ENCODE measurements at places on chromosomes 6 and 20. TPM values are rescaled to one million over a fixed set of nuclear protein-coding genes. Genes with fewer than 3 reads are reported as not detected.

GRCh38 chr20:43571771-43572170 is 12.9 kb downstream of the SGK2 start:
- DNase-seq, result no peak

GRCh38 chr20:61120595-61121515 is 131.2 kb upstream of the CDH4 start:
- no peak for DNase-seq

DNA sequence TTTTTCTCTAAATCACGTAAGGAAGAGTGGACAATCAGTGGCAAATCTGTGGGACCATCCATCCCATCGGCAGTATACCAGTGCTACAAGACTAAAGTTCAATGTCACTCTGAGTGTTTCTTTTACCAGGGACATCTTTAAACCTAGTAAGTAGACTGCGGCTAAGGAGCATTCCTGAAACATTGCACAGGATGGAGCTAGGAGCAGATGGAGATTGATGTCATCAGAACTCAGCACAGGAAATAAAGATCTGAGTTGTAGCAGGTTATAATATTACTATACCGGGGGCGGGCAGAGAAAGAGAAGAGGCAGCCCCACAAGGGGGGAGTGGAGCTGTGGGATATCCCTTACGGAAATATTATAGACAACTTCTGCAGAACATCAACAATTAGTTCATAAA is 162.1 kb downstream of the MTFR2 start:
- no peak for DNase-seq

DNA sequence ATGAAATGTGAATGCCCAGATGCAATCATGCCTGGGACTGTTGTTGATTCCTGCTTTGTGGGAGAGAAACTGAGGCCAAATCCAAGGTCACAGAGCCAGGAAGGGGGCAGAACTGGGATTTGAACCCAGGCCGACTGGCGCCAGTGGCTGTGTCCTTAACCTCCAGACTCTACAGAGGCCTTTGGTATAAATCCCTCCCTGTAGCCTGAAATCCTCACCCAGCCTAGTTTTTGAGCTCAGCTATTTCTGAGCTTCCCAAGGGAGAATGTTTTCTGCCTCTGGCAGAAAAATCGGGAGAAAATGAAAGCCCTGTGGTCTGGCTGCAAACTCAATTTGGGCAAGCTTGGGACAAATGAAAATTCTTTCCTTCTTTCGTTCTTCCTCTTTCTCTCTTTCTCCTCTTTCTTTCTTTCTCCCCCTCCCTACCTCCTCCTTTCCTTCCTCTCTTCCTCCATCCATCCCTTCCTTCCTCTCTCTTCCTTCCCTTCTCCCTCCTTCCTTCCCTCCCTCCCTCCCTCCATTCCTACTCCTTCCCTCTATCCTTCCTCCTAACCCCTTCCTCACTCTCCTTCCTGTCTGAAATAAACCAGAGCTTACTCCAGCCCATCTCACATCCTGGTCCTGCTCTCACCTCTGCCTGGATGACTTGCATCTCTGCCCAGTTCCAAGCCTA is 34.9 kb downstream of the SNAI1 start:
- no peak for DNase-seq

DNA sequence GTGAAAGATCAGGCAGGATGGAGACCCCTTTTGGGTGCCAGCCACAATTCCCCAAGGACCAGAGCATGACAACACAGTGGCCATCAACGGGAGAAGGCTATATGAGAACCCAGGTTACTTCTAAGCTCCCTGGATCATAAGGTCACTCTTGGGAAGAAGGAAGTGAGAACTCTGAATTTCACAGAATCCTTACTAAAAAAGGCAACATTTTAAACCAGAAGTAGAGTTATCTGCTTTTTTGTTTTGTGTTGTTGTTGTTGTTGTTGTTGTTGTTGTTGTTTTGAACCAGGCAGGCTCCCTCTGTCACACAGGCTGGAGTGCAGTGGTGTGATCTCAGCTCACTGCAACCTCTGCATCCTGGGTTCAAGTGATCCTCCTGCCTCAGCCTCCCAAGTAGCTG is 107.4 kb upstream of the TNFAIP3 start:
- DNase-seq, result no peak

GRCh38 chr20:2578475-2579192 is 42.3 kb downstream of the TMC2 start:
- DNase-seq, result no peak

GRCh38 chr6:7673063-7673536 is 52.8 kb upstream of the BMP6 start:
- no peak for DNase-seq

- DNase-seq, result no peak
Observed at GRCh38 chr6:18078866-18079265, 43.6 kb downstream of the NHLRC1 start.

Gene UBD
- total RNA-seq, result 9.2 TPM

Gene GJA10
- not detected for total RNA-seq

Gene RTF2
- 50.8 TPM for total RNA-seq

Gene CST2
- total RNA-seq, result not detected

Measured in glomerular endothelial cell (primary cell).